Pulmonary artery endothelial cell (primary cell): ENCODE measurements at places on chromosomes 6 and 20. TPM values are rescaled to one million over a fixed set of nuclear protein-coding genes. Genes with fewer than 3 reads are reported as not detected.

GRCh38 chr6:34147906-34148630, 2.2 kb upstream of the GRM4 start:
- DNase-seq: no peak

DNA sequence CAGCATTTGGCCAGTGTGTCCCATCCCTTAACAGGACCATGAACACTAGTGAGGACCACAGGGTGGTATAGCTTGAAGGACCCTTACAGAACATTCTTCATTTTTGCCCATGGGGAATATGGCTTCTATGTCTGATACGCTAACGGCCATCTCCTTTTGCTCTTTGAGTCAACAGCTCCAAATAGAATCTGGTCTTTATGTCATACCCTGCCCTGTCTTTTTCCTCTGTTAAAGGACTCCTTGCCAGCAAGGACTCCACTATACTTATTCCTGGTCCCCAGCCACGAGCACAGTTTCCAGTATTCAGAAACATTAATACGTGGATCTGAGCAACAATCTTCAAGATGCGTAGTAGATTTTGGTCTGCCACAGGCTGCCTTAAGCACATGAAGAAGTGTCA, 22.5 kb downstream of the SERPINB1 start:
- DNase-seq: no peak

DNA sequence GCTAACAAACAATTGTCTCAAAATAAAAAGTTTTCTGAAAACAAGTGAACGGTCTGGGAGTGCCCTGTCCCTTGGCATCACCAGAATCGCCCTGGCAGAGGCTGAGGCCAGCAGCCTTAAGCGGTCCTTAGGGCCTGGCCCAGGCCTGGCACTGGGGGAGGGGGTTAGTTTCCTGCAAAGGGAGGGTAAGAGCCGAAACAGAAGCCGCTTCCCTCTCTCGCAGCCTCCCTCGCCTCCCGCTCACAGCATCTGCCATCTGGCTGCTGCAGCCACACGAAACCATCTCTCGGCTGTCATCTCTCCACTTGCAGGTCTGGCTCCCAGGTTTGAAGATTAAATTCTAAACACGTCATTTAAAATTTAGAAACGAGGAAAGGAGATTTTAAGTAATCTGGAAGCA, 31.5 kb downstream of the PMEPA1 start:
- no peak for DNase-seq

GRCh38 chr6:135906972-135907465, 55.5 kb downstream of the PDE7B start:
- DNase-seq: no peak

- no peak for DNase-seq
Observed at GRCh38 chr6:129359811-129360681, 349.9 kb downstream of the ARHGAP18 start.

GRCh38 chr6:110664933-110665332, 150.3 kb downstream of the CDK19 start:
- DNase-seq: no peak

DNA sequence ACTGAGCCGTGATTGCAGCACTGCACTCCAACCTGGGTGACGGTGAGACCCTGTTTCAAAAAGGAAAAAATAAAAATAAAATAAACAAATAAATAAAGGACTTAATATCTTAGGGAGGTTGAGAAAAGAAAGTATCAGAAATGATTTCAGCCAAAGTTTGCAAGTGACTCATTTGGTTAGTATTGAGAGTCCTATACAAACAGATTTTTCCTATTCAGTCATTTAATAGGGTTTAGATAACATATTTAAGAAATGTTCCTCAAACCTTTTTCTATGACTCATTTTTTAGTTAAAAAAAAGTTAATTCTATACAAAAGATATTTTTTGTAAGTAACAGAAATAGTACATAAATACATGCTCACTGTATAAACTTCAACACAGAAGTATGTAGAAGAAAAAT, 235.1 kb downstream of the GJA1 start:
- DNase-seq: no peak

- DNase-seq: no peak
Observed at GRCh38 chr20:48448666-48449600, 378.9 kb downstream of the PREX1 start.

DNA sequence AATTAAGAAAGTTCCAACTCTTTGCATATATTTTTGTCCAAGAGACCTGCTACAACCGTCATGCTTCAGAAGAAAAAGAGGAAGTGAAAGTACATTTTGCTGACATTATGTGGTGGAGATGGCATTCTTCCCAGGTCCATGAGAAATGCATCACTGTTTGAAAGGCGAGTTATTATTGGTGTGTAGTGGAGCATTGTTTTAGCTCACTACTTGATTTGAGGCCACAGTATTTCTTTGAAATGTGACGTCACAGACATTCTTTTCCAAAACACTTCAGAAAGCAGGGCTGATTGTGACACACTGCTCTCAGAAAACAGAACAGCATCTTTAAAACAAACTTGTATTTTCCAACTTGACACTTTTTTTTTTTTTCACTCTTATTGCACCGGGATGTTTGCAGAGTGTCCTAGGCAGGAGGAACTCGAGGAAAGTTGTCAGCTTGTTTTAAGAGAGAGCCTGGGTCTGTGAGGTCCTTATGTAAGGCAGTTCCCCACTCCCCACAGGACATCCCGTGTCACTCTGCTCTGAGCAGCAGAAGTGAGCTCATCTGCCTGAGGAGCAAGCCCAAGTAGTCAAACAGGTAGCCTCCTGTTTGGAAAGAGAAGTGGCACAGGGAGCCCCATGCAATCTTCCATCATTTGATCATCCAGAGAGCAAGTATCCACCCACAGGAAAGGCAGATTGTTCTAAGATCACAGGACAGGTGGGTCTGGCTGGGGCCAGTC, 1.1 kb downstream of the SPTLC3 start:
- peak; percentile 17 for DNase-seq

GRCh38 chr20:57179265-57179664, 87.2 kb downstream of the BMP7 start:
- DNase-seq: no peak

GRCh38 chr6:155352811-155353210, 38.5 kb upstream of the TFB1M start:
- no peak for DNase-seq

GRCh38 chr6:157235600-157236039, 87.7 kb downstream of the TMEM242 start:
- no peak for DNase-seq

DNA sequence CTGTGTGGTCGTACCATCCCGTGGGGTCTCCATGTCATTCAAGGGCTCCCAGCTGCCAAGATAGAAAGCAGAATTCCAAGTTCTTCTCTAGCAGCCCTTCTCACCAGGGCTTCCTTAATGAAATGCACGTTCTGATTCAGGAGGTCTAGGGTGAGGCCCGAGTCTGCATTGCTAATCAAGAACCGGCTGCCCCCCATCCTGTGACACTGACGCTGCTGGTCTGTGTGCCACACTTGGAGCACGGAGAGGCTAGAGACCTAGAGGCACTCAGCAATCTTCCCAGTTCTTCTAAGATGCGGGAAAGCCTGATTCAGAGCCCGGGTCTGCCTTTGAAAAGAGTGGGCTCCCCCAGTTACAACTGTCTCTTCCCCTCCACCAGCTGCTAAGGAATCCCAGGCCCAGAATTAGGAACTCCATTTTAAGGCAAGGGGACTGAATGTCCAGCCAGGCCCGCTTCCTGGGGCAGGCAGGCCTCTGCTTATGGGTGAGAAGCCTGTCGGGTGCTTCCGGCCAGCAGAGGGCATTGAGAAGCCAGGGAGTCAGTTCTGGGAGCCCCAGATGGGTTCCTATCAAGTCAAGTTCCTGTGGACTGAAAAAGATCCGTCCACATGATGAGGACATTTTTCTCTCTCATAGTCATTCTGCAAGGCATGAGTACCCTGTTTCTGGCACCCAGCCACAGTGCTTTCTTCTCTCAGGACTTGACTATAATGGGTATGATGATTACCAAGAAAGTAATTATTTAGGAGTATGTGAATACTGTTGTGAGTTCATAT, 69.8 kb upstream of the RIN2 start:
- peak; percentile 19 for DNase-seq

- no peak for DNase-seq
Observed at GRCh38 chr6:133809406-133809805, 79.5 kb upstream of the TCF21 start.

DNA sequence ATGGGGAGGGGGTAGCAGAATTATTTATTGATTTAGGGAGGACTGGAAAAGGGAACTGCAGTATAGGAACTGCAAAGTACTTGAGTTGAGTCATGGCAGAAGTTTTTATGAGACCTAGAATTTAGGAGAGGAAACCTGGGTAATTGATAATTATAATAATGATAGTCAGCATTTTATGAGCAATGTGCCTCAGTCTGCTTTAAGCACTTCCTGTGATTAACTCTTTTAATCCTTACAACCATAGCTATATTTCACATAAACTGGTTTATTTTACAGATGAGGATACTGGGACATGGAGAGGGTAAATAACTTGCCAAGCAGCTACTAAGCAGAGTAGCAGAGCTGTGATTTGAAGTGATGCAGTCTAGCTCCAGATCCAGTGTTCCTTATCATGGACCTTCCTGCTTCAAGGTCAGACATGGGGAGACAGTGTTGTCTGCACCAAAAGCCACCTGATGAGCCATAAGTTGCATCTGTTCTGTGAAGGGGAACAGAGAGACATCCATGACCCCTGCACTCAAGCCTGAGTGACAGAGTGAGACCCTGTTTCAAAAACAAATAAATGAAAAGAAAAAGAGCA, 13.6 kb downstream of the LRRC1 start:
- DNase-seq: no peak

DNA sequence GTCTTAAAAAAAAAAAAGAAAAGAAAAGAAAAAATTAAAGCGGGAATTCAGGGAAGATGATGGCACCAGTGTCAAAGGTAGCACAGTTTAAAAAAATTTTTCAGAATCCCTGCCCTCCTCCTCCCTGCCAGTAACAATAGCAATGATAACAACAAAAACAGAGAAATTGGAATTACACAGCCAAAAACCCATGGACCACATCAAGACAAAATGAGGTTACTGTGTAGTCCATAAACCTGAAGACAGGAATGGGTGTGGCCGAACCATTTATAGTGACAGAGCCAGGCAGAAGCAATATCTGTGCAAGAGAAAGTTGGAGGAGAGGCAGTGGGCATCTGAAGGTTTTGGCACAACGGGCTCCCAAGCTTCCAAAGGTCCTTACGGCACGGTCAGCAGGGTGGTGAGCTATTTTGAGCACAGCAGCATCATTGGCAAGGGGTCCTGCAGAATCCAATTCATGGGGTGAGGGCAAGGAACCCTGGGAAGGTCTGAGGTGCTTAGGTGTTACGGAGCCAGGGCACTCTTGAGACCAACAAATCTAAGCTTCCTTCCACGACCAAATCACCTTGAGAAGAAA, 202.3 kb downstream of the GMPR start:
- DNase-seq: no peak

- no peak for DNase-seq
Observed at GRCh38 chr6:6643398-6643797, 54.9 kb downstream of the LY86 start.

DNA sequence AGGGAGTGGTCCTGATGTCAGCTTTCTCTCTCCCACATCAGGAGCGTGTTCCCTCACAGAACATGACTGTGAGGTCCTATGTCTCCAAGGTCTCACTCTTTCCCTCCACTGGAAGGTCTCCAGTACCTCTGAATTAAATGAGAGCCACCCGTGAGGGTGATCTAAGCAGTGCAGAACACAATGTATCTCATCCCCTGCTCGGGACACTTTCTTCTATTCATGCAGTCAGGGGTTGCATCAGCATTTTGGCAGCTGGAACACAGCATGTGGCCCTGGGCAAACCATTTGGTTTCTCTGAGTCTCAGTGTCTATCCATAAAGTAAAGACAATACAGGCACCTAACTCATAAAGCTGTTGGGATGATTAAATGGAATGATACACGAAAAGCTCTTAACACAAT, 34.2 kb downstream of the MAFB start:
- no peak for DNase-seq

GRCh38 chr6:110573136-110573535, 96.7 kb upstream of the SLC22A16 start:
- no peak for DNase-seq

GRCh38 chr6:166484863-166485262, 101.6 kb downstream of the RAMACL start:
- no peak for DNase-seq

DNA sequence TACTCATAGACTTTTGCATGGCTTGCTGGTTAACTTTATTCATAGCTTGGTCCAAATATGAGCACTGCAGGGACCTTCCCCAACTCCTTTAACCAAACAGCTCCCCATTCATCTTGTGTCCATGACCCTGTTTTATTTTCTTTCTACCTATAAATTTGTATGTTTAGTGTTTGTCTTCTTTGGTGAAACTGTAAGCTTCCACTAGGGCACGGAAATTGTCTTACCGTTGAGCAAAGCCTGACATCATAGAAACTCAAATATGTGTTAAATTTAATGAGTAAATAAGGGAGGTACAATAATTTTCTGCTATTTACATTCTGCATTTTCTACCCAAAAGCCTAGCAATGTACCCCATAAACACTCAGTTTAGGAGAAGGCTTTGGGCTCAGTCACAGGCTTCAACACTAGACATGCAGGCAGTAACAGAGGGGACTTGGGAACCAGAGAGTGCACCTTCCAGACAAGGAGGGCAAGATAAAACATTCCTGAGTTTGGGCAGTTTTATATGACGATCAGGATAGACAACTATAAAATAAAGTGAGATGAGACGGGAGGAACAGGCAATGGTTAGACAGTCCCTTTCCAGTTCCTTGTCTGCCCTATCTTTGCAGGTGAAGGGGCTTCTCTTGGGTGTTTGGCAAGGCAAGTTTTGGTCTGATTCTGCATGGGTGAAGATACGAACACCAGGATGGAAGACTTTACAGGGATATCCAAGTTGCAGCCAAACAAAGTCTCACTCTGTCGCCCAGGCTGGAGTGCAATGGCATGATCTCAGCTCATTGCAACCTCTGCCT, 46.2 kb upstream of the ZNF217 start:
- DNase-seq: no peak

GRCh38 chr20:36548704-36549627, 7.6 kb downstream of the MYL9 start:
- DNase-seq: no peak

DNA sequence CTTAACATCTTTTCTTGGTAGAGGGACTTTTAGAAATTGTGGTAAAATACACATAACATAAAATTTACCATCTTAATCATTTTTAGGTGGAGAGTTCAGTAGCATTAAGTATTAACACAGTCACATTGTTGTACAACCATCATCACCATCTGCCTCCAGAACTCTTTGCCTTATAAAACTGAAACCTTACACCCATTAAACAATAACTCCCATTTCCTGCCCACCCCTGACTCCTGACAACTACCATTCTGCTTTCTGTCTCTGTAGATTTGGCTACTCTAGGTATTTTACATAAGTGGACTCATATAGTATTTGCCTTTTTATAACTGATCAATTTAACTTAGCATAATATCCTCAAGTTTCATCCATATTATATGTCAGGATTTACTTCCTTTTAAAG, 88.7 kb downstream of the ZHX3 start:
- DNase-seq: no peak

GRCh38 chr6:126803769-126804168, 314.7 kb upstream of the RSPO3 start:
- DNase-seq: no peak

PAX1 gene
- not detected in 2 replicates for total RNA-seq

TMEM151B gene
- total RNA-seq: 0.07 and 0.11 TPM in 2 replicates

OPN5 gene
- total RNA-seq: not detected in 2 replicates

DEFB121 gene
- total RNA-seq: not detected in 2 replicates

FIG4 gene
- 10.9 and 15.1 TPM in 2 replicates for total RNA-seq

TPBG gene
- total RNA-seq: 9.0 and 11.4 TPM in 2 replicates

COL9A1 gene
- not detected in 2 replicates for total RNA-seq

TUBB2B gene
- total RNA-seq: 2.4 and 5.7 TPM in 2 replicates

C20orf96 gene
- 2.3 and 3.0 TPM in 2 replicates for total RNA-seq

CDH26 gene
- total RNA-seq: 0.07 and 0.14 TPM in 2 replicates

NUS1 gene
- total RNA-seq: 20.2 and 21.4 TPM in 2 replicates

UBE2J1 gene
- total RNA-seq: 65.0 and 66.7 TPM in 2 replicates

TBX18 gene
- total RNA-seq: 25.9 and 26.8 TPM in 2 replicates

IRF4 gene
- total RNA-seq: 0.07 TPM in 1 of 2 replicates, not detected in the other

PPP1R14C gene
- total RNA-seq: 0.04 TPM in 1 of 2 replicates, not detected in the other

IPCEF1 gene
- under 0.01 and 0.11 TPM in 2 replicates for total RNA-seq

THBD gene
- 104 and 139 TPM in 2 replicates for total RNA-seq
